COLO829 (cell line): ENCODE measurements at places on chromosomes 16 and 17.
A peak's percentile ranks its signal among the peaks of the same experiment; 100 is the strongest.

- DNase-seq: no peak
Observed at GRCh38 chr17:2545393-2545792, 33.7 kb upstream of the METTL16 start.

- DNase-seq: no peak
Observed at GRCh38 chr16:86496262-86496928, 13.9 kb upstream of the FOXF1 start.

DNA sequence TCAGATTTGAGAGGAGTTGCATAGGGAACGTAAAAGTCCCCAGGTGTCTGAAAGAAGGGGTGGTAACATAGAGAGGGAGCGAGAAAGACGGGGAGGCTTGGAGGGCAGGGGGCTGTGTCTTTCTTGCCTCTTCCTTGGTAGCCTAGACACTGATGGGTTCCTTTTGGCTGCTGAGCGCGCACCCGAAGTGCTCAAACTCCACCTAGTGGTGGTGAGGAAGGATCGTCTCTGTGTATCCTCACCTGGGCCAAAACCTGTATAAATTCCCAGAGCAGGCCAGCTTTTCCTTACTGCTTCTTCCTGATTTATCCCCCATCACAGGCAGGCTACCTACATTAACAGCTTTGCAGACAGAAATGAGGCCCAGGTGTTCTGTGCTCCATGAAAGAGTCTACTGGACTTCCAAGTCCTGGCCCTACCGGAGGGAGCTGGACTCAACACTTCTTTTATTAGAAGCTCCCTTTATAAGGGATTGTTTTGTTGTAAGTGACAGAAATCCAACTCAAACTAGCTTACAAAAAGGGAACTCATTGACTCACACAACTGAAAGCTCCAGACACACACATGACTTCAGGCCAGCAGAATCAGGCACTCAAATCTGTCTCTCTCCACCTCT lies 5.5 kb upstream of the SLC25A35 start:
- DNase-seq: peak; percentile 72

DNA sequence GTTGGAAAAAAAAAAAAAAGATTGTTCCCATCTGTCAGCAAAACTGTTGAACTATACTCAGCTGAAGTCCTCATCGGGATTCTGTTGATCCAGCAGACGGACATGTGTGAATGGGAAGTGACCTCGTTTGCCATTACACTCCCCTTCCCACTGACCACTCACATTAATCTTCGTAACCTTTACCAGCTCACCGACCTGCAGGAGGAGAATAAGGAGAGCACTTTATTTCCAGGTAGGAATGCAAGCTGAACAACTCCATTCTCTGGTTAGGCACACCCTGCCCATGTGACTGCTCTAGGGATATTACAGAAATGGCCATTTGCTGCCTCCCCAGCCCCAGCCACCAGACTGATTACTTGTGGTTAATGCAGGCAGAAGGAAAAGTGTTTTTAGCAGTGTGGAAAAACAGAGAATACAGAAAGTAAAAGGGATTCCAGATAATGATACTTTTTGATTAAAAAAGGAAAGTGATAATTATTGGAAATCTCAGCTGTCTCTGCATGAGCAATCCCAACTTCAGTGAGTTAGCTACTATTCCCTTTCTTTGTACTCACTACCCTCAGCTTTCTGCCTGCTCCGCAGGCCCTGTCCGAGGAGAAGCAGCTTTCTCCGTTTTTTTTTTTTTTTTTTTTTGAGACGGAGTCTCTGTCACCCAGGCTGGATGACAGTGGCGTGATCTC lies 23.6 kb upstream of the YWHAE start:
- DNase-seq: no peak

DNA sequence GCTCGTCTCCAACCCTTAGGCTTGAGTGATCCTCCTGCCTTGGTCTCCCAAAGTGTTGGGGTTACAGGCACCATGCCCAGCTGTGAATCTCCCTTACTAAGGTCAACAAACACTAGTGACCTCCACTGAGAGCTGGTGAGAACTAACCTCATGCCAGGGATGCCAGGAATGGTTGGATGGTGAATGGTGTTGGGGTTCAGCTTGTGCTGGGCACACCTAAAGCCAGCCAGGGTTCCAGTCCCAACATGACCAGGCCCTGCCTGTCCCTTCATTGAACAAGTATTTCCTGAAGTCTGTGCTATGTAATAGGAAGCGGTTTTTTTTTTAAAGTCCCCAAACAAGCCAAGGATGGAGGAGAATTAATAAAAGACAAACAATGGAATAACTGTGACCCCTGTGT lies 56.0 kb upstream of the TOB1 start:
- DNase-seq: no peak

GRCh38 chr17:21125862-21126261 lies 902 bp upstream of the DHRS7B start:
- no peak for DNase-seq

GRCh38 chr17:10171122-10171571 lies 27.3 kb downstream of the GAS7 start:
- DNase-seq: no peak

DNA sequence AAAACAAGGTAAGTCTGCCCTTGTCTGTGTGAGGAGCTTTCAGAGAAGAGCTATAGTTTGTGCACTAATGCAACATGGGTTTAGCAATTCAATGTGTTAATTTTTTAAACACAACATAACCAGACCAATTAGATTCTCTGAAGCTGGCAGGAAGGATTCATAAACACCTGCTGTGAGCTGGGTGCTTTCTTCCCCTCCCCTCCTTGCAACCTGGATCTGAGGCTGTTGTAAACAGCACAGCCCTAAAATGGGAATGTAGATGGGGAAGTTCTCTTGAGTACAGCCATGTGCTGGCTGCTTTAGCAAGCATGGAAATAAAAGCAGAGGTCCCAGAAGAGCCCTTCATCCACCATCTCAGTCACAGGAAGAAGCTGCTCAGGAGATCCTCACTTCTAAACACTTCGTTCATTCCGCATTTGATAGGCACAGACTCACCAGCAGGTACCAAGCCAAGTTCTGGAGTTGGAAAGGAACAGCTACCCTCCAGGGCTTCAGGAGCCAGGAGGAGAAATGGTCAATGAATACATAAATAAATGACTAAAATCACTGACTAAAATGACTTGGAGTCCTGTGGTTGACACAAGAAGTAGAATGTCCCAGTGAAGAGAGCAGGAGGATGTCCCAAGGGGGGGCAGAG lies 21.7 kb downstream of the AXIN2 start:
- no peak for DNase-seq

DNA sequence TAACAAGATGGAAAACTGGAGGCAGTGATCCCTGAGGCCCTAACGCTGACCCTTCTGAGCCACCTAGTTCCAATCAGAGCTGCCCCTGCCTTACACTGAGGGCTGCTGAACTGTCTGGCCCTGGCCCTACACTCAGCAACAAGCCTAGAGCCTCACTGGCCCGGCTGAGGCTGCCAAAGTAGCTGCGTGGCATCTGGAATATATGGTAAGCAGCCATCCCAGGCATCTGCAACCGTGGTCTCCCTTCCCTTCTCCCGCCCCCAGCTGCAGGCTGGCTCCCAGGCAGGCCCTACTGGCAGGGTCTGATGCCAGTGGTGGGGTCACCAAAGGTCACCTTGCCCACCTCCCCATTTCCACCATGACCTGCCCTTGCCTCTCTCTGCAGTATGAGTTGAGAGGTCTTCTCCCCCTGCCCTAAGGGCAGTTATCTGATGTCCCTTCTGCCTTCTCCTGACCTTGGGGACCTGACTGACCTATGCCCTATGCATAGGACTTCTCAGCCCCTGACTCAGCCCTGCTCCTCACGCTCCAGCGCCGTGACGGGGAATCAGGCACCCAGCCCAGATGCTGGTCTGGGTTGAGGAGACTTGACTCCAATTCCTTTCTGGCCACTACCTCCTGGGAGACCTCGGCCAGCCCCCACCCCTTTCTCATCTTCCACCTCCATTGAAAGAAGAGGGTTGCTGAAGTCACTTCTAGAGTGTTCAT lies 45.3 kb downstream of the CPNE2 start:
- DNase-seq: no peak

- DNase-seq: no peak
Observed at GRCh38 chr17:50352072-50352692, 6.3 kb downstream of the XYLT2 start.

GRCh38 chr17:29451121-29451742 lies 61.1 kb downstream of the TAOK1 start:
- no peak for DNase-seq

DNA sequence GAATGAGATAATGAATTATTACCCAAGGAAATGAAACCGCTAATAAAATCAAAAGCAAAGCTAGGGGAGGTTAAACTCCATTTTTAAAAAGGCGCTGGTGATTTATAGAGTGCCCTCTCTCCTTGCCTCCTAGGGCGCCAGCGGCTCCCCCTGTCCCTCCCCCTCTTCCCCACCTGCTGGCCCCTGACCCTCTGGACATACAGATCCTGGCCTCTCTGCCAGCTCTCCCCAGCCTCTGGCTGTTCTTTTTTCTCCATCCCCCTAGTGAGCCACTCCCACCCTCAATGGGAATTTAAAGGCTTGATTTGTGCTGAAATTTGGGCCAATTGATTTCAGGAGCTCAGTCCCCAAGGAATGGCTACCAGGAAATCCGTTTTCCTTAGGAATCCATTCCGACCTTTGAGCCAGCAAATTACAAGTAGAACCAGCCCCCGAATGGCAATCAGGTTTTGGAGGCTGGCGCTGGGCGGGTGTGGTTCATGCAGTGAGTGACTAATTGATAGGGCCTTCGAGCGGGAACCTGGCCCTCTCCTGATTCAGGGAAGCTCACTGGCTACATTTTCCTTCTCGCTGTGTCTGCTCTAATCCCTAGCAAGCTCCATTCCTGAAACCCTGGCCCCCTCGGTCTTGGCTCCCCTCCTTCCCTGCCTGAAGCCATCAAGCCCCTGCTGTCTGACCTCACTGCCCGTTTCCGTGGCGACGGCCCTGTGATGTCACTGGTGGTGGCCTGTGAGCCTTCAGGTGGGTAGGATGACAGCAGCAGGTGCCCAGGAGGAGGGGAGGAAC lies 141.9 kb upstream of the SDK2 start:
- no peak for DNase-seq

DNA sequence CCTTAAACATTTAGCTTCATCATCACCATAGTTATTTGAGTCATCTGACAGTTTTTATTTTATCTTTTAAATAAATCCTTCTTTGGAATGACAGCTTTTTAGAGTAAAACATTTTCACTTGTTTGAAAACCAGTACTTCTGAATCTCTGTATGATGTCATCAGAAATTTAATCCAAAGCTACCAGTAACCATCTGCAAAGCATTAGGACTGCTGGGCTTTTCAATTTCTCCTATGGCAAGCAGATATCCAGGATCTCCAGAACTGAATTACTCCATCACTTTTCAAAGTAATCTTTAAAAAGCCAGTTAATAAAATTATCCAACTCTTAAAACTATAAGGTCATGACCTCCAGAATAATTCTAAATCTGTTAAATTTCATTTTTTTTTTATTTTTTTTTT lies 51.5 kb downstream of the CHCT1 start:
- no peak for DNase-seq

DNA sequence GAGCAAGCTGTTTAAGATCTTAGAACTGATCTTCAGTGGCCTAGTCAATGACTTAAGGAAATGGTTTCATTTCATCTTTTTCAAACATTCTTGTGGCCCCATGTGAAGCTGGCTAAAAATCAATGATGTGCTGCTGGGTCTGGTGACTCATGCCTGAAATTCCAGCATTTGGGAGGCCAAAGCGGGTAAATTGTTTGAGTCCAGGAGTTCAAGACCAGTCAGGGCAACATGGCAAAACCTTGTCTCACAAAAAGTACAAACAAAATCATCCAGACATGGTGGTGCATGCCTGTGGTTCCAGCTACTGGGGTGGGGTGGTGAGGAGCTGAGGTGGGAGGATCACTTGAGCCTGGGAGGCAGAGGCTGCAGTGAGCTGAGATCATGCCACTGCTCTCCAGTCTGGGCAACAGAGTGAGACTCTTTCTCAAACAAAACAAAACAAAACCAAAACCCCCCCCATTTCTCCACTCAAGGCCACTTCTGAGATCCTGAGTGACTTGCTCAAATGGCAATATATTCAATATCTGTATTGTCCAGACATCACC lies 17.4 kb upstream of the COL1A1 start:
- DNase-seq: no peak

DNA sequence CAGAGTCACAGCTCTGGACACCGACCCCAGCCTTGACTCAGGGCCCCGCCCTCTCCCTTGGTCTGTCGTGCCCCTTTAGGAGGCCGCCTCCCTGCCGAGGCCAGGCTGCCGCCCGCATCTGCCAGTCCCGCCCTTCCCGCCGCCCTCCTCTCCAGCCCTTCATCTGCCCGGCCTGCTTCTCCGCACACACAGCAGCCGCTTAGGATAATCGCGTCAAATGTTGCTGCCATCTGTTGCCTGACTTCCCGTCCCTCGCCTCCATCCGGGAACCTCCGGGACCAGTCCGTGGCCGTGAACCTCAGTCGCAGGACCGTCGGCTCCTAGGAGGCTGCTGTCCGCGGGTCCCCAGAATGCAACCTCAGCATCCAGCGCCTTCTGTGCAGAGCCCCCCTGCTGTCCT lies 11.9 kb downstream of the GSE1 start:
- DNase-seq: no peak

GRCh38 chr16:84845496-84846002 lies 25.8 kb downstream of the CRISPLD2 start:
- DNase-seq: no peak

GRCh38 chr17:36980280-36980761 lies 31.6 kb downstream of the AATF start:
- DNase-seq: no peak

DNA sequence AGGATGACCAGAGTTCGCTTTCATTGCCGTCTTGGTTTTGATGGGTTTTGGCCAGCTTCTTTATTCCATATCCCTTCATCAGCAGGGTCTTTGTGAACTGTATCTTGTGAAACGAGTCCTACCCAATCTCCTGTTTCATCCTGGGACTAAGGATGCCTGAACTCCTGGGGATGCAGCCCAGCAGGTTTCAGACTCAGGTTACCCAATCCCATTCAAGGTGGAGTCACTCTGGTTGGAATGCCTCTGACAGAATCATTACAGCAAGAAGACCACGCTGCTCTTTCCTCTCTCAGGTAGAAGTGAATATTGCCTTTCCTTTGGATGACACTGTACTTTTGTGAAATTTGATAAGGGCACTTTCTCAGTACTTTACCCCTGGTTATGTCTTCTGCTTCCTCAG lies 98.1 kb downstream of the CDH11 start:
- DNase-seq: no peak

DNA sequence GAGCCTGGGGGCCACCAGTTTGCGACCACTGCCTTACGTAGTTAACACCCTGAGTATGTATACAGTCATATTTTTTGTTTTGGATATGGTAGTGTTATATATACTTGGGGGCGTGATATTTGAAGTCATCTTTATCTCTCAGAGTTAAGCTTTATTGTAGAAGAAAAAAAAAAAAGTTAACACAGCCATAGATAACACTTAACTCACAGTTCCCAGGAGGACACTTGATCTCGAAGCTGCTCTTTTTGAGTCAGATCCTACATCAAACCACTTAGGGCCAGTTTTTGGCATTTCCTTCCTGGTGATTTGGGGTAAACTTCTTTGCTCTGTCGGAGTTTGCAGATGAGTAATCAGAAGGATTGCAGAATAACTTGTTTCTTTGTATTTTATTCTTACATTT lies 5.8 kb downstream of the ITPRIPL2 start:
- DNase-seq: no peak

GRCh38 chr16:52469775-52470174 lies 77.2 kb downstream of the TOX3 start:
- DNase-seq: peak; percentile 9

- DNase-seq: no peak
Observed at GRCh38 chr16:22739077-22739476, 74.9 kb upstream of the HS3ST2 start.
